ENCODE measurements at places on chromosomes 1 and 21.
A peak's percentile ranks its signal among the peaks of the same experiment; 100 is the strongest.

DNA sequence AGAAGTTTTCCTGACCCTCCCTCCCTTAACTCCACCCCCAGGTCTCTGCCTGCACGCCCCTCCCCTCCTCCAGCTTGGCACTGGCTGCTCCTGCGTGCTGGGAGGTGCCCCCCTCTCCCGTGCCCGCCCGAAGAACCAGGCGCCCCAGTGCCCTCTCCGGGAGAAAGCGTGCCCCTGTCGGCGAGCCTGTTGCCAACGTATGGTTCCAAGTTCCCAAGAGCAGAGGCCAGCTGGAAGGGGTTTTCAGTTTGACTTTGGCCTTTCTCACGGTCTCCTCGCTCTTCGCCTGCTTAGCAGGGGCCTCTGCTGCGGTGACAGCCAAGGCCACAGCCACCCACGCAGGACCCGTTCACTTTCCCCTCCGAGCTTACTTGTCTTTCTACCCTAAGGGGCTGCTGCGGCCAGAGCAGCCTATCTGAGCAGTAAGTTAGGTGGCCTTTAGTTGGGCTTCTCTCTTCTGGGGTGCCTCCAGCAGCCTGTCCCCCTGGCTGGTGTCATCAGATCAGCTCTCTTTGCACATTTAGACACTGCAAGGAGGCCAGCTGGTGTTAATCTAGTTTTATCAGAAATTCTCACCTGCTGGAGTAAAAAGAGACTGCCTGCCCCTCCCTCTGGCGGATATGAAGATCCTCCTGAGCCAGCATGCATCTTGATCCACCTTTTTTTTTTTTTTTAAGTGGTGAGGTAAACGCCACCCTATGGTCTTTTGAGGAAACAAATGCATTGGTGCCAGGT is 1.5 kb downstream of the STUM start:
- no peak for DNase-seq

DNA sequence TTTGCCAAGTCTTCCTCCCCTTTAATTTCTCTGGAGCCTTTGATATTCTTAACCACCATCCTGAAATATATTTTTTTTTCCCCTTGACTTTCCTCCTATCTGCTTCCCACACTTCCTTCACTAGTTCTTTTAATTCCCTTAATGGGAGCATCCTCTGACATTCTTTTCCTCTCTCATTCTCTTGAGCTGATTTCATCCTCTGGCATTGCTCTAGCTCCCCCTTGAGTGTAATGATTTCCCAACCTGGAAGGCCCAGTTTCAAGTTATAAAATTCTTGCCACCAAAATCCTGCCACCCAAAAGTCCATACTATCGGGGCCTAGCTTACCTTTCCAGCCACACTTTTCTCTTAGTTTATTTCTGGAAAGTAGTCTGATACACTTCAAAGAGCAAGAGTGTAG is 39.5 kb upstream of the UBE2U start:
- peak; percentile 56 for DNase-seq

DNA sequence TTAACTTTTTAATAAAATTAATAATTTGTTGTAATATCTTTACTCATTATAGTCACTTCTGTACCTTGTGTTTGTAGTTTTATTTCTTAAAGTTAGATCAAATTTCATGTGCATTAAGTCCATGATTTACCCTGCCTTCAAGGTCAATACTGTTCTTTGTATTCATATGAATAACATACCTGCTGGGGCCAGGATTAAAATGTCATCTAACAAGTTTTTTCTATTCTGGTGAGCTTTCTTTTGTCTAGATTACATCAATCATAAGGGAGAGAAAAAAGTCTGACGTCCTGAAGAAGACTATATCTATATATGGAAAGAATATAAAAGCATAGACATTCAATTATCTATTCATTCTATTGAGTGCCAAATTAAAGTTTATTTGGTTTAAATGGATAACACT is 232.6 kb downstream of the COL11A1 start:
- no peak for DNase-seq

DNA sequence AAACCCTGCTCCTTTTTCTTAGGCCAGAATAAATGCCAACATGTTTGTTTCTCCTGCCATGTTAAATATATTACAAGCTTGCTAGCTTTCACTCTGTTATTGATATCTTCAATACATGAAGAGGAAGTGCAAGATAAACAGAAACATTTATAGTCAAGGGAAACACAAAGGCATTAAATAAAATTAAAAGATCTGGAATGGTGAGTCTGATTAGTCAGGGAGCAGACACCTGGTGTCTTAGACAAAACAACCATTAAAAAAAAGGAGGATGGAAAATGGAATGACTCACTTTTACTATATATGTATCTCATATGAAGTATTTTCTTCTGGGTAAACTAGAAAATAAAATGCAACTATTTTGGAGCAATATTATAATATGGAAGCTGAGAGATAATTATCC is 123.3 kb downstream of the SMYD3 start:
- DNase-seq = no peak

DNA sequence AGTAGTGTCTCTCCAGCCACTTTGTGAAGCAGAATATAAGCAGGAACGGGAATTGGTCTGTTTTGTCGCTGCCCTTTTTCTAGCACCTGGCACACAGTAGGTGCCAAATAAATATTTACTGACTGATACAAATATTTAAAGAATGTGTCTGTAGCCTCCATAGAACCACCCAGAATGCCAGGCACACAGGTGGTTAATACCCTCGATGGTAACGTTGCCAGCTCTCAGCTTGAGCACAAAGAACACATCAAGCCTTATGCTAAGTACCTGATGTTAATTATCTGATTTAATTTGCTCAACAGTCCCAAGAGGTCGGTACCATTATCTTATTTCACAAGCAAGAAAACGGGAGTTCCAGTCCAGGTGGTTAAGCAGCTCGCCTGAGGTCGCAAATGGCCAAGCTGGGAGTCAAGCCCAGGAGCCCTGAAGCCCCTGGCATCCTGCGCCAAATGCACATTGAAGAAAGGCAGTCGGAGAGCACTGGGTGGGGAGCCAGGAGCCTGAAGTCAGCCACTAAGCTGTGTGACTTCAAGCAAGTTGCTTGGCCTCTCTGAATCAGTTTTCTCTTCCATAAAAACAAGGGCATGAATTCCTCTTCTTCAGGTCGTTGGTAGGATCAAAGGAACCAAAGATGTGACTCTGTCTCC is 26.4 kb downstream of the HSPG2 start:
- no peak for DNase-seq

GRCh38 chr1:108817016-108817415 is 39.9 kb downstream of the AKNAD1 start:
- no peak for DNase-seq

DNA sequence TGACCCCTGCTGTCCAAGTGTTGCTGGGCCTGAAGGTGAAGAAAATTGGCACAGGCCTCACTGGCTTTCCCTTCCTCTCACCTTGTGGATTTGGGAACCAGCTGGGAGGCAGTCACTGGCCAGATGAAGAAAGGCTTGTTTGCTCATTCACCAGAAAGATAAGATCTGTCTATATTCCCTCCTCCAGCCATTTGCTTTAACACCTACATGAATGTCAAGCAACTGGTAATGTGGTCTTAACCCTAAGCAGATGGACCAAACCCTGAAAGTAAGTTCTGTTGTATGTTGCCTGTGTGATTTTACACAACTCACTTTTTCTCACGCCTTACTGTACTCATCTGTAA is 10.3 kb upstream of the SRRM1 start:
- DNase-seq = no peak

GRCh38 chr1:235468970-235469369 is 35.3 kb downstream of the B3GALNT2 start:
- peak; percentile 36 for DNase-seq

DNA sequence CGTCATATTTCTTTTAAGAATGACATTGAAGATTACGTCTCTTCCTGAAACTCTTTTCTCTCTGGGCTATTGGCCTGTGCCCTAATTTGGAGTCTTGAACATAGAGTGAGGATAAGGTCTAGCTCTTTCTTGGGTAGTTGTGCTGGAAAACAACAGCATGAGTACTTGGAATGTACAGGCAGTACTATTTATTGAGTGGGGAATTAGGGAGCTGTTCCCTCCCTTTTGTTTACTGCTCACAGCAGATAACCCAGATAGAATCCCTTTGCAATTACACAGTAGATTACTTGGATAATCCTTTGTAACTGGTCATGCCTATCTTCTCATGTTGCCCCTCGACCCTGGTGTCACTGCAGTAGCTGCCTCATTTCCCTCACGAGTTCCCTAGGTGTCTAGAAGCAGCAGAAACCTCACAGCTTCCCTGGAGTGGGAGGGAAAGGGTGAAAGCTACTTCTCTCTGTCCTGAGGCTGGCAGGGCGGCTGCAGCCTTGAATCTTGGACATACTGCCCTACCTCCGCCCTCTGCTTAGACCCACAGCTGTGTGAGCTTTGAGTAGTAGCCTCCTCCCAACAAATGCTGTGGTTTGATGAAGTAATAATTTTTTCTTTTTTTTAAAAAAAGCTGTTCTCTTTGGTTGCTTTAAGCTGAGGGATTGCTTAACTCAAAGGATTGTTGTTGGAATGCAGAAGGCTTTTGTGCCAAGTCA is 70.6 kb downstream of the FGGY start:
- peak; percentile 30 for DNase-seq

- DNase-seq = no peak
These were observed 85.1 kb downstream of the ENAH start for GRCh38 chr1:225567789-225568188.

DNA sequence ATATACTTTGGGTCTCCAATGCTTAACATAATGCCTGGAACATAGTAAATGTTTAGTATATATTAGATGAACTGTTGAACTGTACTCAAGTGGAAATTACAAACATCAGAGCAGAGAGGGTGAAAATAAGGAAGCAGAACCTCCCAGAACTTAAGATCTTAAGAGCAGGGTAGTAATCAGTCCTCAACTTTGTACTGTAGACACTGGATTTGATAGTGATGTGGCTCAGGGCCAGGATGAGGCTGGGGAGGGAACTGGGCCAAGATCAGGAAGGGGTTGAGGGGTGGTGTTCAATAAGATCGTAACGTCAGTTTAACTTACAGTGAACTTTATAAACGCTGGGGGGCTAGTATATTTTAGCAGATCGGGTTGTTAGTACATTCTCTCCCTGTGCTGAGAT is 15.4 kb downstream of the MPZL1 start:
- no peak for DNase-seq

- DNase-seq = peak; percentile 70
These were observed 1.8 kb downstream of the SPRR1B start for GRCh38 chr1:153032677-153033308.

- no peak for DNase-seq
These were observed 70.5 kb downstream of the CD34 start for GRCh38 chr1:207840380-207840779.

GRCh38 chr1:165852871-165853270 is 25.5 kb downstream of the UCK2 start:
- no peak for DNase-seq

- no peak for DNase-seq
These were observed 43.4 kb upstream of the ZBTB40 start for GRCh38 chr1:22408230-22408629.

GRCh38 chr1:234239515-234239914 is 133.7 kb upstream of the COA6 start:
- DNase-seq = no peak

DNA sequence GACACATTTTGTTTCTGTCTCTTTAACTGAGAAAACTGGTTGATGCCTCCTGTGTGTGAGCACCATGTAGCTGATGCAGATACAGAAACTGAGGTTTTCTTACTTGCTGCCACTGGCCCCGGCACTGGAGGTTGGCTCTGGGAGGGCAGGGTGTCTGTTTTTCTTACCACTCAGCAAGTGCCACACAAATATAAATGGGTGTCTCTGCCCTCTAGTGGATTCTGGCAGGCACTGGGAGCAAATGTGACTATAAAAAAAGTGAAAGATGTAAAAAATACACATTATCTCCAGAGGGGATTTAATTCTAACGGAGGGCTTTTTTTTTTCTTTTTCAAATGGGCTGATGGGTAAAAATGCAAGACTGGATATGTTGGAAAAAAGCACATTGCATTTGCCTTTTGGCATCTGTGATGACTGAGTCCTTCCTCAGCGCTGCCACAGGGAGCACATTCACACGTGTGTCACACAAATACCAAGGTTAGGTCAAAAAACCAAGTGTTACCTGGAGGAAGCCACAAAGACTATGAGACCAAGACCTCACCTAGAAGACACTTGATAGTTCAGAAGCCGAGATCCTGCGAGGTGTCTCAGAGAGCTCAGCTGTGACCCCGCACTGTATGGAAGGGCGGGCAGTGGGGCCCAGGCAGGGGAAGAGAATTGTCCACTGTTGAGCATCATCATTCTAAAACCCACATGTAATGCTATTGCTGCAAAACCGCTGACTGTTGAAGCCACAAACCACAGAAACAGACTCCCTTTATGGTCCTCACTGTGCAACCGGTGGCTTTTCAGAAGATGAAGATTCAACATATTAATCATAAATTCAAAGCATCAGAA is 18.9 kb downstream of the PGBD2 start:
- peak; percentile 10 for DNase-seq

GRCh38 chr1:210949039-210949438 is 184.9 kb downstream of the KCNH1 start:
- no peak for DNase-seq

DNA sequence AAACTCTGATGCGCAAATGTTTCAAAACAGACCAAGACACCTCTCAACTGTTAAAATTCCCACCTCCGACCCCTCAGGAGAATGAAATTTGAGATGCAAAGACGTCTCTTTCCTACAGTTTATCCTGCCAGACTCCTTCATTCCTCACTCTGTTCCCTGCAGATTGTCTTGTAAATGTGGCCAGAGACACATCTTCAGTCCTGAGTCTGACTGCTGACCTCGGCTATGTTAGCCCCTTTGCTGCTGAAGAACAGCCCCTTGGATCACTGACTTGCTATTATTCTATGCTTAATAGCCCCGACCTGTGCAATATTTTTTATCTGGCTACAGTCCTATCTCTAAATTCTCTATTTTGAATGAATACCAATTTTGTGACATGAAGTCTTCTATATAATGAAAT is 16.6 kb upstream of the ESRRG start:
- no peak for DNase-seq

DNA sequence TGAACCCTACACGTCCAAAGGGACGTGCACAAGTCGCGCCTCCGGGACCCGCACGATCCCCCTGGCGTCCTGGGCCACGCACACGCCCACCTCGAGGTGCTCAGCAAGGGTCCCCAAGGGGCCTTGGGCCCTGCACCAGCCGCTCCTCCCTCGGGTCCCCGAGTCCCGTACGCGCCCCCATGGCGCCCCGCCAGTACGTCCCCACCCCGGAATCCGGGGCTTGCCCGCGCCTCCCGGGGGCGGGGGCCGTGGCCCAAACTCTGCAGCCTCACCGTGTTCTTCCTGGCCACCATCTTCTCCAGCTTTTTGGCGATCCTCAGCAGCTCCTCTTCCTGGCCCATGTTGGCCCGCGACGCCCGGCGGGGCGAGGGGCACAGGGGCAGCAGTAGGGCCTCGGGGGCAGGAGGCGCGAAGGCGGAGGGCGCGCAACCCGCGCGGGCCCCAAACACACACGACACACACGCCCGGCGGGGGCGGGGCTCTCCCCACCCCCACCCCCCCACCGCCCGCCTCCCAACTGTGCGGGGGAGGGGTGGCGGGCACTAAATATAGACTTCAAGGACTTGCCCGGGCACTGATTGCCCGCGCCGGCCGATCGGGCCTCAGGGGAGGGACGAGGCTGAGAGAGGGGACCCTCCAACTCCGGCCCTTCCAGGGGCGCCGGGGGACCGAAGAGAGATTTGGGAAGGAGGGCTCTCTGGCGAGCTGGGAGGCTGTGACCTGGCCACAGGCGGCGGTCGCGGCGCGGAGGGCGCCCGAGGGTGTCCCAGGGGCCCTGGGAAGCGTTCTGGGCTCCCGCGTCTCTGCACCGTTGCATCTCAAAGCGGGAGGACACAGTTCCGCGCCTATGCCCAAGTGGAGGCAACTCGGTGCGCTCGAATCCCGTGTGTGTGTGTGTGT is at the start of gene TCEA3:
Gene TCEA3 (minus strand): TSS at position 456 of the 900 bp plus-strand sequence. CDS start 115 bp downstream, at position 341.
- DNase-seq = no peak

GRCh38 chr1:212035835-212036605 is 472 bp downstream of the DTL start:
- DNase-seq = no peak

All from kidney glomerular epithelial cell (primary cell).